ENCODE measurements at places on chromosomes 13 and 19. TPM values are rescaled to one million over a fixed set of nuclear protein-coding genes. Genes with fewer than 3 reads are reported as not detected.

- H3K27ac ChIP-seq: no peak overlapping the region
- no peaks in the 10 kb centered on the region for H3K4me1 ChIP-seq
- H3K36me3 ChIP-seq: no peaks in the 10 kb centered on the region
- DNase-seq: no peak
- no peaks in the 10 kb centered on the region for H3K27me3 ChIP-seq
Measured at GRCh38 chr19:7851623-7852500, 21.8 kb downstream of the EVI5L start.

Gene ICAM4
- total RNA-seq: 1.1 TPM

Gene CLDND2
- not detected for total RNA-seq

DNA sequence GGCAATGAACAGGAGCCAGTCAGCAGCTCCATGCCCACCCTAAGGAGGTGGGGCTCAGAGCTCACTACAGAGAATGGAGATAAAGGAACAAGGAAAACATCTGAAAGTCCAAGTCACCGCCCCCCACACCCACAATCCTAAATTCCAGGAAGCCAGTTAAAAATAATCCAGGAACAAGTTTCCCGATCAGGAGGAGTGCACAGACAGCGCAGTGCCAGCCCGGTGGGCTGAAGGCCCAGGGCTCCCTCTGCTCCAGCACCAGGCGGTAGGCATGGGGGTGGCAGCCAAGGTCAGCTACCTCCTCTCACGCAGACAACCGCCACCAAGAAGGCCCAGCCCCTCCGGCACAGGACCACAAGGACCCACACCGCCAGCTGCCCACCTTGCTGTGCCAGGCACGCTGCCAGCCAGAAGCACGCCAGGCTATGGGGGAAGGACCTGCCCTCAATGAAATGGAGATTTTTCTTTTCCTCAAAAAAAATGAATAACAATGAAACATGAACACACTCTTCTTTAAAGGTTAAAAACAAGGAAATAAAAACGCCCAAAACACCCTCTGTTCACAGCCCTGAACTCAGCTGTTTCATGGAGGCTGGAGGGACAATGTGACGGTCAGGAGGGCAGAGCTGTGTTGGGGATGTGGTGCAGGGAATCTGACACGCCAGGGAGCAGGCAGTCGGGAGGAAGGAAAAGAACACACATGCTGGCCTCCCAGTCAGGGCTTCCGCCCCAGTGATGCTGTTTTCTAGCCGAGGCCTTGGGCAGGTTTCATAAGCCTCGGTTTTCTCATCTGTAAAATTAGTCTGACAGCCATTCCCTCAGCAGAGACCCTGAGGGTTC, 11.0 kb downstream of the STK24 start:
- DNase-seq: no peak
- H3K27me3 ChIP-seq: no peaks in the 10 kb centered on the region
- peaks cover 25% of the 10 kb centered on the region for H3K4me1 ChIP-seq
- H3K4me3 ChIP-seq: no peak overlapping the region
- H3K27ac ChIP-seq: no peak overlapping the region
- peaks cover 13% of the 10 kb centered on the region for H3K36me3 ChIP-seq

- H3K36me3 ChIP-seq: no peaks in the 10 kb centered on the region
- DNase-seq: peak; percentile 61
Measured at GRCh38 chr19:42563352-42564210, 31.1 kb downstream of the CEACAM8 start.

Gene FBXL12
- 31.8 TPM for total RNA-seq

DNA sequence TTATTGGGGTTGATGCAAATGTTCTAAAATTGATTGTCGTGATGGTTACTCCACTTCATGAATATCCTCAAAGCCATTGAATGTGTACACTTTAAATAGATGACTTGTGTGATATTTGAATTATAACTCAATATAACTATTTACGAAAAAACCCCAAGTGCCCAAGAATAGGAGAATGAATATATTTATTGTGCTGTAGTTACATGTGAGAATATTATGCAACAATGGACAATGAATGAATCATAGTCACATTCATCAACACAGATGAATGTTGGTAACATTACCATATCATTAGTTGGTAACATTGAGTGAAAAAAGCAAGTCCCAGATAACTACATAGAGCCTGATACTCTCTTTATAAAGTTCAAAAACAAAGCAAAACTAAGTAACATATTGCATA, 127.8 kb upstream of the UBL3 start:
- no peak overlapping the region for H3K27ac ChIP-seq
- H3K36me3 ChIP-seq: peaks cover 10% of the 10 kb centered on the region

Gene PLIN5
- 2.7 TPM for total RNA-seq

- peaks cover 14% of the 10 kb centered on the region for H3K36me3 ChIP-seq
- no peak for DNase-seq
- no peak overlapping the region for H3K27ac ChIP-seq
- H3K4me3 ChIP-seq: no peak overlapping the region
- H3K4me1 ChIP-seq: no peaks in the 10 kb centered on the region
- no peaks in the 10 kb centered on the region for H3K27me3 ChIP-seq
Measured at GRCh38 chr13:32002873-32003272, 28.7 kb upstream of the FRY start.

GRCh38 chr13:113299951-113300350, 2.9 kb downstream of the LAMP1 start:
- no peak for DNase-seq
- no peak overlapping the region for H3K4me3 ChIP-seq
- 0 out of 2 replicates have a peak, but pooled peaks cover 3% of the 10 kb centered on the region for H3K4me1 ChIP-seq
- no peak overlapping the region for H3K27ac ChIP-seq
- no peaks in the 10 kb centered on the region for H3K36me3 ChIP-seq
- H3K27me3 ChIP-seq: no peaks in the 10 kb centered on the region

GRCh38 chr19:1773184-1773583, 19.9 kb downstream of the ONECUT3 start:
- peaks cover 32% of the 10 kb centered on the region for H3K27me3 ChIP-seq
- no peak overlapping the region for H3K27ac ChIP-seq
- no peak for DNase-seq

Gene CYP2A13
- total RNA-seq: 0.72 TPM

GRCh38 chr13:23750383-23751121, 138.6 kb downstream of the MIPEP start:
- H3K27me3 ChIP-seq: no peaks in the 10 kb centered on the region
- peaks cover 7% of the 10 kb centered on the region for H3K36me3 ChIP-seq
- H3K4me3 ChIP-seq: no peak overlapping the region
- H3K4me1 ChIP-seq: peaks cover 10% of the 10 kb centered on the region
- DNase-seq: no peak

DNA sequence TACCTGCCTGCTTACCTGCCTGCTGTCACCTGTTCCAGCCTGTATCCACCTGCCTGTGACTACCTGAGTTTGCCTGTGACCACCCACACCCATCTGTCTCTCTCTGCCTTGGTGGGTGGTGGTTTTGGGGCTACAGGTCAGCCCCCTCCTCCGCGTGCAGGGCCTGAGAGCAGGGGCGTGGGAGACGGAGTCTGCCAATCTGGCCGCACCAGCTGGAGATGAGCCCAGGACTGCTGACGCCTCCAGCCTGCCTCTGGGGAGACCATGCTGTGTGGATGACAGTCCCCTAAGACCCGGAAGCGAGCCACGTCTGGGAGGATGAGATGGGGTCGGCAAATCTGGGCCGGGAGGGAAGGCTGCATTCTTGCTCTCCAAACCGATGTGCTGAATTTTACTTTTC, 15.9 kb upstream of the KCTD15 start:
- no peak overlapping the region for H3K27ac ChIP-seq
- H3K36me3 ChIP-seq: no peaks in the 10 kb centered on the region
- no peak overlapping the region for H3K4me3 ChIP-seq
- DNase-seq: no peak
- H3K4me1 ChIP-seq: peaks cover 2% of the 10 kb centered on the region

Gene PPP1R15A
- total RNA-seq: 17.2 TPM

GRCh38 chr13:35566340-35566739, 89.9 kb upstream of the MAB21L1 start:
- H3K27ac ChIP-seq: no peak overlapping the region
- H3K27me3 ChIP-seq: no peaks in the 10 kb centered on the region
- no peaks in the 10 kb centered on the region for H3K4me1 ChIP-seq
- H3K4me3 ChIP-seq: no peak overlapping the region
- DNase-seq: no peak

DNA sequence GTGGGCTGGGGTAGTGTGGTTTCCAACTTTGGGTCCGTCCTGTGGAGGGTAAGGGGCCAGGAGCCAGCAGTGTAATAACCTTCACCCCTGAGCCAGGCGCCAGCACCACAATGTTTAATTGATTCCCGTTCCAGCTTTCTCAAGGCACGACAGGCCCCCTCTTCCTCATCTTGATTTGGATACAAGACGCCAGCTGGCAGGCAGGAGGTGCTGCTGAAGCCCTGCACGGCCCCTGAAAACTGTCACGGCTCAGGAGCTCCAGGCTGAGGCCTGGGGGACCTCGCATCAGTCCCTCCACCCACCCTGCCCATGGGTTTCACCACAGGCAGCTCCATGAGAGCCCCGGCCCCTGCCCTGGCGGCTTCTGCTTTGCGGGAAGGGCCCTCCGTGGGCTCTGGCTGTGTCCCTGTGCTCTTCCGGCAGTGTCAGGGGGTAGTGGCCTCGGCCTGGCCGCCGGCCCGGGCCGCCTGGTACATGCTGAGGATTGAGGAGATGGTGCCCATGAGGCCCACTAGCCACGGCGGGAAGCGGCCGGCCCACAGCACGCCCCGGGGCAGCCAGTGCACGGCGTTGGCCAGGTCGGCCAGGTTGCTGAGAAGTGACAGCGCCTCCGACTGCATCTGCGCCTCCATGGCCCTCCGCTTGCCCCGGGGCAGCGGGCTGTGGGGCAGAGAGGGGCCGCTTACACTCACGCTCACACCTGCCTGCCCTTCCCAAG, 11.9 kb downstream of the PEX11G start:
- H3K4me3 ChIP-seq: no peak overlapping the region
- no peaks in the 10 kb centered on the region for H3K4me1 ChIP-seq
- H3K27me3 ChIP-seq: no peaks in the 10 kb centered on the region
- no peaks in the 10 kb centered on the region for H3K36me3 ChIP-seq
- H3K27ac ChIP-seq: no peak overlapping the region

DNA sequence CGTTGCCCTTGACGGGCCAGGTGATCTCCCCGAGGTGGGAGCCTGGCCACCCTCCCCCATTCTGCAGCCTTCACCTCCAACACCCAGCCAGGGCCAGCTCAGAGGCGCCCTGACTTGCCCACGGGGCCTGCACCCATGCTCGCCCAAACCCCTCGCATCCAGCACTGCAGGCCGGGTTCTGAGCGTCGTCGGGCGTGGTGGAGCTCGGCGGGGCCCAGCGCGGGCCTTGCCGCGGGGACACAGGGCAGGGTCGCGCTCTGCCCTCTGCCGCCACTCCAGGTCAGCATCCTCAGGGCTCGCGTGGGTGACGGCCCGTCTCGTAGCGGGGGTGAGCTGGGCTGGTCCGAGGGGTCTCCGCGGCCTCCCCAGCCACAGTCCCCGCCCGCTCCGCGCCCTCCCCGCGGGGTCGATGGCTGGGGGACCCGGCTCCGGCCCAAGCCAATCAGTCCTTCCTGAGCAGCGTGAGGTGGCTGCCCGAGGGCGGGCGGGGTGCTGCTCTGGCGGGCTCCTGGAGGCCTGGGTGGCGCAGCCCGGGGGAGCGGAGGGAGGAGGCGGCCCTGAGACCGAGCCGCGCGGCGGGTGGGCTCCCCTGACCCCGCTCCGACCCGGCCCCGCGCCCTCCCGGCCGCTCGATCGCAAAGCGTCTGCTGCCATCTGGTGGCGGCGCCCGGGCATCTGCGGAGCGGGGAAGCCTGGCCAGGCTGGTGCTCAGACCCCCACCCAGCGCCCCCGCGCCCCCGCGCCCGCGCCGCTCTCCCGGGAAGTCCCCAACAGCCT, 61.4 kb downstream of the CCNE1 start:
- H3K4me3 ChIP-seq: peak overlapping the region; percentile 79
- peaks cover 3% of the 10 kb centered on the region for H3K27me3 ChIP-seq
- DNase-seq: peak; percentile 75
- no peaks in the 10 kb centered on the region for H3K36me3 ChIP-seq

GRCh38 chr13:42068886-42069285, 20.4 kb downstream of the DGKH start:
- no peaks in the 10 kb centered on the region for H3K27me3 ChIP-seq
- H3K4me1 ChIP-seq: no peaks in the 10 kb centered on the region
- peaks cover 8% of the 10 kb centered on the region for H3K36me3 ChIP-seq
- H3K27ac ChIP-seq: no peak overlapping the region

GRCh38 chr19:44455100-44455499, 6.8 kb upstream of the ZNF229 start:
- H3K4me1 ChIP-seq: no peaks in the 10 kb centered on the region
- H3K27ac ChIP-seq: no peak overlapping the region
- DNase-seq: no peak
- no peaks in the 10 kb centered on the region for H3K27me3 ChIP-seq
- no peak overlapping the region for H3K4me3 ChIP-seq
- H3K36me3 ChIP-seq: 0 out of 2 replicates have a peak, but pooled peaks cover 9% of the 10 kb centered on the region

- H3K27ac ChIP-seq: no peak overlapping the region
- H3K4me1 ChIP-seq: peaks cover 11% of the 10 kb centered on the region
- no peaks in the 10 kb centered on the region for H3K27me3 ChIP-seq
- no peak overlapping the region for H3K4me3 ChIP-seq
Measured at GRCh38 chr13:100523981-100524386, 64.6 kb downstream of the GGACT start.

DNA sequence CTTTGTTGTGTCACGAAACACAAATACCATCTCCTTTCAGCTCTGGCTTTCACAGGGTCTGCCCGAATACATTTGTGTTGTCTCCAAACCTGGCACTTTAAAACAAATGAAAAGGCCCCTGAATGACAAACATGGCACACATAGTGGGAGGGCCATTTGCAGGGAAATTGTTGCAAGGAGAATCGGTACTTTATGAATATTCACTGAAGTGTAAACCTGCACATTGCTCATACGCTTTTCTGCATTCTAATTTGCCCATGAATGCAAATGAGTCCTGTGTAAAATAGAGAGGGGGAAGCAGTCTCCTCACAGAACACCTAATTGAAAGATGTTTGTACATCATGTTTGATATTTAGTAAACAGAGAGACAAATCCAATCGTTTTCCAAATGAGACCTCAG, 82.7 kb upstream of the PCDH8 start:
- DNase-seq: no peak
- H3K36me3 ChIP-seq: no peaks in the 10 kb centered on the region
- H3K27me3 ChIP-seq: no peaks in the 10 kb centered on the region
- H3K4me1 ChIP-seq: 0 out of 2 replicates have a peak, but pooled peaks cover 6% of the 10 kb centered on the region

Gene DACT3
- total RNA-seq: 0.87 TPM

- no peaks in the 10 kb centered on the region for H3K27me3 ChIP-seq
- peak; percentile 50 for DNase-seq
- H3K36me3 ChIP-seq: 0 out of 2 replicates have a peak, but pooled peaks cover 7% of the 10 kb centered on the region
- H3K4me3 ChIP-seq: no peak overlapping the region
- peaks cover 5% of the 10 kb centered on the region for H3K4me1 ChIP-seq
Measured at GRCh38 chr19:39670998-39671397, 15.3 kb downstream of the LGALS16 start.

- no peaks in the 10 kb centered on the region for H3K4me1 ChIP-seq
- no peaks in the 10 kb centered on the region for H3K27me3 ChIP-seq
- H3K27ac ChIP-seq: no peak overlapping the region
- peak overlapping the region; percentile 73 for H3K4me3 ChIP-seq
Measured at GRCh38 chr19:703651-704446, 4.9 kb upstream of the PALM start.

Gene CHST8
- total RNA-seq: 4.9 TPM

DNA sequence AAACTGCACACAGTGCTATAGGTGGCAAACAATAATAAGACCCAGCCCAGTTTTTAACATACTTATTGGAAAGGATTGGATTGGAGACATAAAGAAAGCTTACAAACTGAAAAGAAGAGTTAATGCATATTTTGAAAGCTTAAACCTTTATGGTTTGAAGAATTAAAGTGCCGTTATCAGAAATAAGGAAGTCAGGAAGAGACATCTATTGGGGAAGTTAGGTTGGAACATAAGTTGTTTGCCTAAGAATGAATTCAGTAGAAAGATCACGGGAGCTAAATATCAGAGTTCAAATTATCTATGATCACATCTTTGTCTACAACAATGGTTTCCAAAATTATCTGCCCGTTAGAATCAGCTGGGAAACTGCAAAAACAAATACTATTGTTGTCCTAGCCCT, 767.9 kb downstream of the PCDH9 start:
- H3K27ac ChIP-seq: no peak overlapping the region
- H3K4me1 ChIP-seq: no peaks in the 10 kb centered on the region
- no peaks in the 10 kb centered on the region for H3K36me3 ChIP-seq

Measured in H9 (cell line).